ENCODE measurements at places on chromosomes 12 and 14.

- no peak for DNase-seq
These were observed 127.6 kb downstream of the SLC8A3 start for GRCh38 chr14:70061108-70061507.

DNA sequence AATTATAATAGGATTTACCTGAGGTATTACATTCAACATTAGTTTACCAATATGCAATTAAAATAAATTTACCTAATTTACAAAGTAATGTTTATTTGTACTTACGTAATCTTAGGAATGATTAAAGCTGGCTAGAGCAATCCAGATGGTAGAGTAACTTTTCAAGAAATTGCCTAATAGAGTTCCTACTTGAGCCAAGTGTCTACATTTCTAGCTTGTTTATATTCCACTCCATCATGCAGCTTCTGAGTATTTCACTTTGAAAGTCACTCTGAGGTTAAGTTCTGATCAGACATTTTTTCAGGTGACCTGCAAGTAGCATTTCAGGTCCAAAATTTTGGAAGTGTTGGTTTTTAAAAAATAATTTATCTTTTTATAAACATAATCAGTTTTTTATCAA, 1080.7 kb downstream of the TRHDE start:
- DNase-seq = no peak

DNA sequence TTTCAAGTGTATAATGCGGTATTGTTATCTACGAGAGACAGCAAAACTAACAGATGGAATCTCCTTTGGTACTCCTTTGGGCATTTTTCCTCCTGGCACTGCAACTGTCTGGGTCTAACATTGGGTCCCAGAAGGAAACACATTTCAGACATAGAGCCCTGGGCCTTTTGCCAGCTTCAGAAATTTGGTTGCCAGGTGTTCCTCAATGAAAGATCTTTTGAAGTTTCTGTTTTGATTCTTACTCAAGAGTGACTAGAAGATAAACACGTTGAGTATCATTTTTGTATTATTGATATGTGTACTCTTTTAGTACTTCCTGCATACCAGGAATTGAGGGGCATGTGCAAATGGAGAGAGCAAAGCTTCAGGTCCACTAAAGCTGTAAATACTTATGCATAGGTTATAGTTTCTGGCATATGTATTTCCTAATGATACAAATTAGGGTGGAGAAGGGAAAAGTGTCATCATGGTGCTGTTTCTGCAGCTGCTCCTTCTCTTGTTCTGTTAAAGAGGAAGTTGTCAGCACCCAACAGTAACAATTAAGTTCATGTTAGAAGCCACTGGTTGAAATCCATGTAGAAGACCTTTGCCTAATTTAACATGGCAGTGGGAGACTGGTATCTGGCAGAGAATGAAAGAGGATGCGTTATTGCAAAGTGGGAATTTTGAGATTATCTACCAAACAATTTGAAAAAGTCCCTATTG, 53.5 kb downstream of the SLC38A6 start:
- DNase-seq = no peak

- DNase-seq = no peak
These were observed 1.9 kb upstream of the TSPAN9 start for GRCh38 chr12:3075315-3075714.

DNA sequence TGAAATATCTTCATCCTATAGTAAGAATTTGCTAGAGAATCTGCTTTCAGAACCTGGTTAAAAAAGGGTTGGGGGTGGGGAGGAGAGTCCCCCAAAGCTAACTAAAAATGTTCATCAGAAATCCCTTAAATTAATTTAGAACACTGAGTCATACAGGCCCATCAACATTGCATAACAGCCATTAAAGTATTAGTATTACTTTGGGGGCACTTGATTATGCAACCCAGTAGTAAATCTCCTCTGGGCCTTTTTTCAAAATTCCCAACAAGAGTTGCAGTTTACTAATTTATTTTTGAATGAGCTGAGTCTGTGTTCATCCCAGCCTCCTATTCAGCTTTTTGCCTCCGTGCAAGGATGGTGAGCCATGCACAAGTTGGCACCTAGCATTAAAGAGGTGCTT, 8.8 kb upstream of the SLC24A4 start:
- no peak for DNase-seq

Measured in stimulated activated CD8-positive, alpha-beta memory T cell treated with anti-CD3 and anti-CD28 coated beads, Interleukin-15, amount 100 ng/mL, for 4 hours (primary cell).